Lower lobe of right lung (tissue), 2 donors: ENCODE measurements at places on chromosomes 7 and 10.

- DNase-seq: no peak
These were observed 887.2 kb upstream of the LRRTM3 start for GRCh38 chr10:66038623-66039022.

- DNase-seq: no peak
These were observed 71.3 kb downstream of the MCU start for GRCh38 chr10:72763201-72763600.

- no peak for DNase-seq
These were observed 146.6 kb upstream of the PDE1C start for GRCh38 chr7:32216759-32217158.

GRCh38 chr10:104104926-104105325 lies 17.0 kb upstream of the SFR1 start:
- no peak for DNase-seq

- no peak for DNase-seq
These were observed 19.9 kb upstream of the GPAM start for GRCh38 chr10:112203328-112204076.
